ENCODE measurements at places on chromosomes 11 and 22.

DNA sequence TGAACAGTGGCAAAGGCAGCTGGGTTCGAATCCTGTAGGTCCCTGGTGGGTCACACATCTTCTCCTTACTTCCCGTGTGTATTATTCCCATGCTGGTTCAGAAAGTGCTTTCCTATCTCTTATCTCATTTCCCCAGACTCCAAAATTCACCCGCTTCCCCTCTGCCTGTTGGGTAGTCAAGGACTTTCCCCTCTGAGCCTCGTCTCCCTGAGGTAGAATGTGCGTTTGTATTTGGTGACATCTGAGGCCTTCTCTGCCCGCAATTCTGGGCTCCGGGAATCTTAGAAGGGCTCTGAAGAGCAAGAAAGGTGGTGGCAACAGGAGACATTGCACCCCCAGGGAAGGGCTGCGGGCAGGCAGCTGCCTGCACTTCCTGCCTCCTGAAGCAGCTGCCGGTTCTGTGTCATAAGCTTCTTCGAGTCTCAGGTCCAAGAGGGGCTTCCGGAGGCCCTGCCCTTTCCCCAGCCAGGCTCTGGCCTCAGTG, 5.9 kb downstream of the LRRC32 start:
- DNase-seq, result no peak

GRCh38 chr11:11035331-11035730, 177.5 kb upstream of the ZBED5 start:
- no peak for DNase-seq

DNA sequence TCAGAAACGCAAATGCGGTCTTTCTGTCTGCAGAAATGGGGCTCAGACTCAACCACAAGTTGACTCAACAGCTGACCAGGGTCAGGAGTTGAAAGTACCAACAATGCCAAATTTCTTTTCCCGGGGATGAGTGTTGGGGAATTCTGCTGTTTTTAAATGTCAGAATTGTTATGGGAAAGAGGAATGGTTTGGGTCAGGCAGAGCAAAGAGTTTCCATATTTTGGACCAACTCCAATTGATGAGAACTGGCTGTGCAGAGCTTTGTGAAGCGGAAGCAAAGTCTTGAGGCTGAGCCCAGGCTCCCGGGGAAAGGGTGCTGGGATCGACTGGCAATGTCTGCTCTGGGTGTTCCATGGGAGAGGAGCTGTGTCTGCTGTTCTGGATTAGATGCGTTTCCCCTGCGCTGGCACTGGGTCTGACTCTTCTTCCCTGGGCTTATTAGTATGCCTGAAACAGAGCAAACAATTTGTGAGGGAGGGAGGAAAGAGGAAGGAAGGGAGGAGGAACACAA, 36.2 kb downstream of the TXN2 start:
- DNase-seq, result peak; percentile 67

DNA sequence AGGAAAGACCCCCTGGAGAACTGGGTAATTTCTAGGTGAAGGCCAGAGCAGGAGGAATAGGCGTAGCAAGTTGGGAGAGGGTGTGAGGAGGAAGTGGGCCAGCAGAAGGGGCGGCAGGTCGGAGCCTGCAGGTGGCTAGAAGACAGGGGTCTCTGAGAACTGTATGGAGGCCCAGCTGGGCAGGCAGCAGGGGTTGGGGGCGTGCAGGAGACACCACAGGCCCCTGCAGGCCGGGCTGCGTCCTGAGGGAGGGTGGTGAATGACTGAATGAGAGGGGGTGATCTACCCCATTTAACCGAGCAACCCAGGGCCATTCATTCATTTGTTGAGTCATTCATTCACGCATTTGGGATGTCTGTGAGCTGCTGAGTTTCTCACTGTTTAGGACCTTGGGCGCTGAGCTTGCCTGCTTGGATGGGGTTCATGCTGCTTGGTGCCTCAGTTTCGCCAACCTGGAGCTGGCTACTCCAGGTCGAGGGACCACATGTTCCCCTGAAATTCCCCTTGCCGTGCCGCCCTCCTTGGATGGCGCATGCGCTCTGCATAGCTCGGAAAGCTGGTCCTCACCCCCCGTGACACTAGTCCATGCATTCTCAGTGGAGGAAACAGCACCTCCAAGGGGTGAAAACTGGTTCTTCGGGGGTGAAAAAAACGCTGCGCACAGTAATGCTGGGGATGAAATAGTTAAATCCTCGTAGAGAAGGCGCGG, 15.6 kb downstream of the MPPED1 start:
- no peak for DNase-seq

DNA sequence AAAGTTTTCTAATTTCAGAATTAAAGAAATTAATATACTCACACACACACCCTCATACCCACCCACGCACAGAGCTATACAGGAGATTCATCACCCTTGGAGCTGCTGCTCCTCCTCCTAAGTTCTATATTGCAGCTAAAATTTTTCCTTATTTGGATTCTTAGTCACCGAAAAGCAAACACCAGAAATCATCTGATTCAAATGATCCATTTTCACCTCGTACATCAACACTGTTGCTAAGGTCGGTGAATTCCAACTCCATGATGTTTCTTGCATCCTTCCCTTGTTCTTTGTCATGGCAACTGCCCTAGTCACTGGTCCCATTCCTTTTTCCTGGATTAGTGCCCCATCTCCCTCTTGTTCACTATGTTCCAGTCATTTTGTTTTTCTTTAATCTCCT, 286.2 kb downstream of the GRM5 start:
- DNase-seq, result no peak

- no peak for DNase-seq
Measured at GRCh38 chr11:117860139-117860538, 16.3 kb downstream of the FXYD6 start.

- no peak for DNase-seq
Measured at GRCh38 chr22:48899523-48900326, 927.9 kb downstream of the BRD1 start.

DNA sequence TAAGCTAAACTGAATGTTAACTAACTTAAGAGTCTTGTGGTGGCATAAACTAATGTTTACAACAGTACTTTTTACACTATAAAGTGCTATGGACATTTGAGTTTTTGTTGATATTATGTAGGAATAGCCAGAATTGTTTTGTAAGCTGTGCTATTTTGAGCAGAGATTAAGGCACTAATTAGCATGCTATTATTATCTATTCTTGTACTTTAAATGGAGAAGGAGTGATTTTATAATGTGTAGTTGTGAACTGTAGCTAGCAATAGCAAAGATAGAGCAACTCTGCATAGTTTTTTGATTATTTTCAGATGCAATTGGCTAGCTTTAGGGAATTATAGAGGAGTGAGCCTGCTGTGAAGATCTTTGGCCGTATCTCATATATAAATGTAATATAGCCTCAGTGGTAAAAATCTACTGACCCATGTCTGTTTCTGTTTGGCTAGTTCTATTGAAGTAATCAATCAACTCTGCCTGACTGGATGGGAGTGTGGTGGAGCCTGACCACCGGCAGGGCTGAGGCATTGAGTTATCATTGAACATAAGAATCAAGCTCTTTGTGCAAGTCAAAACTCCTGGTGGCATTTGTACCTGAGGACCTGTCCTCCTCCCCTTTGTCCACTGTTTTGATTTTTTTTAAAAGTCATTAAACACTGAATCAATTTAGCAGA, 34.3 kb downstream of the NCAM1 start:
- DNase-seq, result no peak

DNA sequence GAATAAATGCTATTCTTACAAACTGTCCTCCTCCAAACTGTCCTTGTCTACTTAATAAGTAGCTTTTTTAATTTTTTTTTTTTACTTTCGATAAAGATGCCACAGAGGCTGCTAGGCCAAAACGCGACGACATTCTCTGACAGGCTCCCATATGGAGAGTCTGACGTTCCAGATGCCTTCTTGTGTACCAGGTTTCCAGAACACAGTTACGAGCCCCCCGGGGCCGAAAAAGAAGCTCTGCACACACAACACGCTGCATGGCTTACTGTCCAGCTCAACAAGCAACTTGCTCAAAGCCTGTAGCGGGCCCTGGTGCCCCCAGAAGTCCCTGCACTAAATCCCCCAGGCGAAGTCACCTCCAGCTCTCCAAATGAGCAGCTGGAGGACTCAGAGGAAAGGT, 39.3 kb downstream of the LARGE1 start:
- no peak for DNase-seq

GRCh38 chr22:46929046-46929709, 166.7 kb downstream of the TBC1D22A start:
- no peak for DNase-seq

DNA sequence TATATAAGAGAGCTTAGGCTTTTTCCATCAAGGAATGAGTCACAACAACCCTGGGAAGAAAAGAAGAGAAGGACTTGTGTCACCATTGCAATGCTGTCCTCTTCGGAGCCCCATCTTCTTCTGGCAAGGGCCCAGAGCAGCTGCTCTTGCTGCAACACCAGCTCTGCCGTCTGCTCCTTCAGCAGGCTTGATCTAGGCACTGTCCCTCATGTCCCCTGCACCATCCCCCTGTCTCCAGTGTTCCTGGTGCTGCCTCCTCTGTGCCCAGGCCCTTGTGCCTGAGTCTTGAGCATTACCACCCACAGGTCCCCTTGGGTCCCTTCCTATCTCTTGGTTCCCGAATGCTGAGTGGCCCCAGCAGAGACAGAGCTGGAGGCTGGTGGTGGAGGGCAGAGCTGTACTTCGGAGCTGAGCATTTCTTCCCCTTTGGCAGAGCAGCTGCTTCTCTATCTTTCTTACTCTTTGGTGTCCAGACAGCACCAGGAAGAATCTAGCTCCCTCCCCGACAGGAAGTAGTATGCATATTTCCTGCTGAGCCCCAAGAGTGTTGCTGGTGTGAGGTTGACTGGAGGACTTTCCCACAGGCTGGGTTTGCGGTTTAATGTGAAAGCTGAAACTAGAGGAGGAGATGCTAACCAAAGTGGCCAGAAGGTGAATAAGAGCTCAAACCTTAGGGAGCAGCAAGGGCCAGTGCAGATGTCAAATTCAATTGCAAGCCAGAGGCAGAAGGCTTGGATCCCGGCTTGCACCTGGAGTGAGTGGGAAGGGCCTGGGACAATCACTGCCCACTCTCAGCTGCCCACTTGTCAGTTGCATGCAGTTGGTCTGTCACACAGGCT, 27.8 kb downstream of the WEE1 start:
- DNase-seq, result no peak

DNA sequence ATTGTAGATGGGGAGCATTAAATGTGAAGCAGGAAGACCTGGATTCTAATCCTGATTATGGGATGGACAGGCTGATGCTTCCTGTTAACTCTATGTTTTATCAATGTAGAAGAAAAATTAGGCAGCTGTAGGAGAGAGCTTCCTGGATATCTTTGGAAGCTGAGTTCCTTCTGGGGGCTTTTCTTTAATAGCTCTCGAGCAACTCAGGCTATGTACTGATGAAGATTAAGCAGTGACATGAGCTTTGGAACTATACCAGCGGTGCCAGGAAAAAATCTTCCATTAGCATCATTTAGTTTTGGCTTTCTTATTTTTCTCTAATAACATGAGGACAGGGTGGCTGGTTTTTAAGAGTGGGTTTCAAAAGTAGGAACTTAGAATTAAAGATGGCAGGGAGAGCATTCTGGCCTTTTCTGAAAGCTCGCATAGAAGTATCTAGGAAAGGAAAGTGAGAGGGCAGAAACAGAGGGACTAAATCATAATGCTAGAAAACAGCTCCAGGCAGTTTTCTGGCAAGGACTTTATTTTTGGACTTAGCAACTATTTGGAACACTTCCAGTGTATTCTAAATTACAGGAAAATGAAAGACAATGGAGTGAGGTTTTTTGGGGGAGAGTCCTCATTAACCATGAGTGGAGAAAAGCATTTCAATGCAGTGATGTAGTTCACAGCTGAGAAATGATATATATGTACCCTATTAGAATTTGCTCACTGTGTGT, 69.2 kb upstream of the RRM1 start:
- no peak for DNase-seq

GRCh38 chr11:12222055-12222792, 111.8 kb downstream of the MICAL2 start:
- no peak for DNase-seq

- DNase-seq, result no peak
Measured at GRCh38 chr11:64342869-64343745, 3.1 kb downstream of the CCDC88B start.

- DNase-seq, result no peak
Measured at GRCh38 chr11:89612096-89612495, 98.0 kb upstream of the TRIM77 start.

DNA sequence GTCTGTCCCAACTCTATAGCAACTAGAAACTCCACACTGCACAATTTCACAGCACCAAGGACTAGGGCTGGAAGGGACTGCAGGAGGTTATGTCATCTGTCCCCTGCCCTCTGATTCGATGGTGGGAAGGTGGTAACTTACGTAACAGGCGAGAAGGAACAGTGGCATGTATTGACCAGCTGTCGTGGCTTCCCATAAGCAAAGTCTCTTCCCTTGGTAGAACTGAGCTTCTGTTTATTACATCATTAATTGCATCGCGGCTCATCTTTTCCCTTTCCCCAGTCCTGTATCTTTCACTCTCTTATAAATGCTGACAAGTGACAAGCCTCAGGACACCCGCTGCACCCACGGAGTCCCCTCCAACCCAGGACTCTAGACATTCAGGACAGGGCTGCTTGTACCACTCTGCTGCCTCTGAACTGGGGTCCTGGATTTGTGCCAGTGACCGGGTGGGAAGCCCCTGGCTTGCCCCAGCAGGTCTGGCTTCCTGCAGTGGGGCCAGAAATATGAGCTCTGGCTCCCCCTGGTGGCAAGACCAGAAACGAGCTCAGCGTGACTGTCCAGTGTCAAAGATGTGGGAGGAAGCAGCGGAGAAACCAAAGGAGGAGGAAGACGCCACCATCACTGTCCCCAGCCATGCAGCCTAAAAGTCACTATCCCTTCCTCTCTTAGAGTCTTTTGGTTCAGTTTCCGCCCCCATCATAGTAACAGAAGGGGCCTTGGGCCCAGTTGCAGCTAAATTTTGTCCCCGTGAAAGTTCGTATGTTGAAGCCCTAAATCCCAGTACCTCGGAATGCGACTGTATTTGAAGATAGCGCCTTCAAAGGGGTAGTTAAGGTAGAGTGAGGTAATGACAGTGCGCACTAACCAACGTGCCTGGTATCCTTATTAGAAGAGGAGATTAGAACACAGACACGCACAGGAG, 84.5 kb downstream of the ISX start:
- DNase-seq, result peak; percentile 11

DNA sequence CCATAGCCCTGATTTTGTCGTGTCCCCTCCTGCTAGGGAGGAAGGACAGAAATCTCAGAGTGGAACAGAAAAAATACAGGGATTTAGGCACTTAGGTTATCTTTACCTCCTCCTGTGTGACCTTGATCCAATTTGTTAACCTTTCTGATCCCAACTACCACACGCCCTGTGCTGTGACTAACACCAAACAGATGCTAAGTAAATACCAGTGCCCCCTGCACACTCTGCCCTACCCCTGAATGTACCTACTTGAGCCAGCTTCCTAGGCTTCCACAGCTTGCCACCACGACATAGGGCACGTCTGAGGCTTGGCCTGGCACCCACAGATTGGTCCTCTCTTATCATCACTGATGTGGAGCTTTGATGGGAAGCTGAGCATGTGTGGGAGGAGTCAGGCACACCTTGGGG, 9.2 kb downstream of the MYO18B start:
- no peak for DNase-seq
